ENCODE measurements at places on chromosomes 7 and 10.

GRCh38 chr10:20986049-20986448, 88.9 kb upstream of the NEBL start:
- DNase-seq, result no peak

DNA sequence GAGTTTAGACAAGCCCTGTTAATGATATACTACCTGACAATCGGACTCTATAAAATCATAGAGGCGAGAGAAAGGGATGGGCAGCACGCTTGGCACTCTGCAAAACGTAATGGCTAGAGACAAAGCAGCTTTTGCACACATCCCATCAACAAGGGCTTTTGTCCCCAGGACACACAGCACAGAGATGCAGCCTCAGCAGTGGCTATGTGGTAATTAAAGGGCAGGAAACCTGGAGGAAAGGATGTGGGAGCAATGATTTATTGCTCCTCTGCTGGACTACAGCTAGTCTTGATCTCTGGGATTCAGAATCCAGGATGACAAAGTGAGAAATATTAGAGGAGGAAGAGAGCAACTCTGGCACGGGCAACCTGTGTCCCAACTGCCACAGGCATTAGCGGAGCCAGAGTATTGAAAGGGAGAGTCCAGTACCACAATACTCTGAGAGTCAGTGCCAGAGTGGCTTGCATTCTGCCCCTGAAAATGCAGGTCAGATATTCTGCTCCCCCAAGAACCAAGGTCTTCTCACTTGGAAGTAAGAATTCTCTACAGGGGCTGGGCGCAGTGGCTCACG, 96.5 kb downstream of the ARMH3 start:
- DNase-seq, result no peak

DNA sequence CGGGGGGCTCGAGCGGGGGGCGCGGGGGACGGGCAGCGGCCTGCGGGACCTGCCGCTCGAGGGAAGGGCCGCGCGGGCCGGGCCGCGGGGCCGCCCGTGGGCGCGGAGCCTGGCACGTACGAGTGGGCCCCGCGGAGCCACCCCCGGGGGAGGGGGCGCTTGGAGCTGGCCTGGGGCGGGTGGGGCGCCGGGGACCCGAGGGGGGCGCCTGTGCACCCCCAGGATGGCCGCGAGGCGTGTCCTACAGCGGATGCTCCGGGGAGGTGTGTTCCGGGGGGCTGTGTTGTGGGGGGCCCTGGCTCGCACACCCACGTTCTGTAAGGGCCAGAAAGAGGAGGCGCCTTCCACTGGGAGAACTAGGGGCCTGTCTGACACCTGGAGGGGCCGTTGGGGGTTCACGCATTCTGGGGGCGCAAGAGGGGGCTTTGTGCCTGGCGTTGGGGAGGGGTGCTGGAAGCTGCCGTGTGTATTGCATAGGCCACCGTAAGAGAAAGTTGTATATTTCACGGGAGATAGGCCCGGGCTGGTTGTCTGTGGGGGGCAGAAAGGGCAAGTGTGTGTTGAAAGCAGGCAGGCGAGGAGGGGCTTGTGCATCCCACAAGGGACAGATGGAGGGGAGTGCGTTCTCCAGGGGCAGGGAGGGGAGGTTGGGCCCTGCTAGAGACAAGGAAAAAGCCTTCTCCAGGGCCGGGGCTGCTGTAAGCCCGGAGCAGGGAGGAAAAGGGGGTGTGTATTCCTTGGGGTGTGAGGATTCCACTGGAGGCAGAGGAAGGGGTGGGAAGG, 663 bp downstream of the VPS37D start:
- DNase-seq, result no peak

DNA sequence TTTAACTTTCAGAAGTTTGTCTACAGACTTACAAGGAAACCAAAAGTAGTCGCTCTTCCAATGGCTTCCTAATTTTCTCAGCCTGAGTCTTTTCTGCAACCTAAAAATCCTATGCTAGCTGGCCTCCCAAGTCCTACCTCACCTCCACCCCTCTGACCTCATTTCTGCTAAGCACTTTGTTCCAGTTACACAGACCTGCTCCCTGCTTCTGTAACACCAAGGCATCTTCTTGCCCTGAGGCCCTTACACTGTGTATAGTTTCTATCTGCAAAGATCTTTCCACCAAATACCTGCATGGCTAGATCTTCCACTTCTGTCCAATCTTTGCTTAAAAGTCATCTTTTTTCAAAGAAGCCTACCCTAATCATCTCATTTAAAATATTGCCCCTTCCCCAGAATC, 1.9 kb upstream of the SNX13 start:
- DNase-seq, result no peak

GRCh38 chr7:124058515-124058914, 25.6 kb upstream of the TMEM229A start:
- no peak for DNase-seq

Measured in GM23338 (cell line).